Choroid plexus epithelial cell (primary cell): ENCODE measurements at places on chromosomes 12 and 14.

GRCh38 chr12:10968765-10969456 lies 17.8 kb downstream of the TAS2R50 start:
- peak; percentile 77 for DNase-seq

DNA sequence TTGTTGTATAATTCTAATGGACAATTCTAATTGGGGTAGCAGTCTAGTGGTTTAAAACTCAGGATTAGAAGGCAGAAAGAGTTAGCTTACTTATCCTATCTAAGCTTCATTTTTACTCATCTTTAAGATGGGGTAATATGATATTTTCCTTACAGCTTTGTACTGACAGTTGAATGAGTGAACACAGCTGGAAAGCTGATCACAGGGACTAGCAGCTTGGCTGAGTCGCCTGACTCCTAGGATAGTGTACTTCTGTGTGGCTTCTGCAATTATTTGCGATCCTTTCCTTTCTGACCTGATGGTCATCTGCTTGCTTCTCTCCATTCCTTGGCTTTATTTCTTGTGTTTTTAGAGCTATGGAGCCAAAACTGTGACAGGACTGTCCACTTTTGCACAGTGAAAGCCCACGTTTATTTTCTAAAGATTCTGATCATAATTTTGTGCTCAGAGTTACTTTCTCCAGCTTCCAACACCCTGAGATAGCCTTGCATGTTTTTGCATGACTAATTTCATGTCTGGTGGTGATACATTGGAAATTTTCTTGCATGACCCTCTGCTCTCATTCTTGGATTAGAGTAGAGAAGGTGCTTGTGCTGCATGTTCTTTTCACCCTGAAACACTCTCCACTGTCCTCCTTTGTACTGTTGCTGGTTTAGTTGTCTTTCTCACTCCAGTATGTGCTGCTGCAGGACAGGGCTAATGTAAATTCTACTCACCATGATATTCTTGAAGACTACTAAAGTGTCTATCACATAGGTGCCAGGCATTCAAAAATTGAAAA lies 377.0 kb upstream of the ATP2B1 start:
- DNase-seq: peak; percentile 73

DNA sequence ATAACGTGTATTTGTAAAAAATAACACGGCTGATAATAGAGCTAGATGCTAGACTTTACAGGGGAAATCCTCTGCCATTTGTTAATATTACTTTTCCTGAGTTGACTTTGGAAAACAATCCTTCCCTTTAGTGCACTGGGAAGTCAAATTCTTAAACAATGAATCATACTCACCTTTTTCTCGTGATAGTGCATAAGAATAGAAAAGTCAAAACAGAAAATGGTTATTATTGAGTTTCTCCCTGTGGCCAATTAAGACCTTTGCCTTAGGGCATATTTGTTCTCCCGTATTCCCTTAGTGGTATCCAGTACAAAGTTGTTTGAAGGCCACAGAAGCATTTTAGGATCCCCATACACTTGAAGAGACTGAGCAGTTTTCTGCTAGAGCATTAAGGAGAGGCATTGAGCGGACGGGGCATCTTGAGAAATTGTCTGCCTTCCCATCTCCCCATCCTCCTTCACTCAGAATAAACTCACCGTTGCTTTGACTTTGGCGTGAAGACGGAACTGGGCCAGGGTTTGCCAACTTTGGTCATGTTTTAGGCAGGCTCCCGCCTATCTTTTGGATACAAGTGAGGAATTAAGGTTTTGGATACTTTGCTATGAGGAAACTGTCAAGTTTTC lies 171.3 kb downstream of the TMTC2 start:
- DNase-seq: peak; percentile 6

GRCh38 chr14:78316052-78316451 lies 145.9 kb downstream of the NRXN3 start:
- DNase-seq: no peak

DNA sequence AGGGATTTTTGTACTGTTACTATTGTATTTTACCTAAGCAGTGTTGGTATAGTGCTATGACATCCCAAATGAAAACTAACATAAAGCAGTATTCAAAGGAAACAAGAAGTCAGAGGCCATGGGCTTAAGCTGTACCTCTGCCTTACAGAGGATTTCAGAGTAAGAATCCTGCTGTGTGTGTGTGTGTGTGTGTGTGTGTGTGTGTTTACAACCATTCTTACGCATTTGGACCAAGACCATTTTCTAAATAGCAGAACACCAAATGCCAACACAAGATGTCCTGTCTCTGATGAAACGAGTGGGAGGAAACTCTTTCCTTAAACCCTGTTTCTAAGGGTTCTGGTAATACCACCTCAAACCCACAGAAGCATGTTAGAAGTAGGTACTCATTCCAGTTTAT lies 64.4 kb downstream of the PPP1R36 start:
- DNase-seq: peak; percentile 42

- no peak for DNase-seq
Observed at GRCh38 chr14:63326840-63327239, 8.1 kb upstream of the GPHB5 start.

- DNase-seq: no peak
Observed at GRCh38 chr14:102883089-102883541, 39.3 kb upstream of the AMN start.

DNA sequence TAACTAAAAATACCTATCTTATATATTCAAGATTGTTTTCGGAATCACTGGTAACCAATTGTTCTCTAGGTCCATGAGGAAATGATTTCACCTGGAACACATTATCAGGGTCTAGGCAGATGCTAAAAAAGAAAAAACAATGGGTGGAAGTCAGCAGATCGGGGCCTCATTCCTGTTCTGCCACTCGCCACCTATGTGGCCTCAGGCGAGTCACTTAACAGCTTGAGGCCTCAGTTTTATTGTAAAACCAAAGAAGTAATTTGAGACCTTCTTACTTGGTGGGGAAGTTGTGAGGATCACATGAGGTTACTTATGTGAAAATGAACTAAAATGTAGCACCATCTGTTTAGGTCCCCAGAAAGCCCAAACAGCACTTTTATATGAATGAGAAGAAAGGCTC lies 6.2 kb upstream of the RNASE10 start:
- DNase-seq: peak; percentile 40

DNA sequence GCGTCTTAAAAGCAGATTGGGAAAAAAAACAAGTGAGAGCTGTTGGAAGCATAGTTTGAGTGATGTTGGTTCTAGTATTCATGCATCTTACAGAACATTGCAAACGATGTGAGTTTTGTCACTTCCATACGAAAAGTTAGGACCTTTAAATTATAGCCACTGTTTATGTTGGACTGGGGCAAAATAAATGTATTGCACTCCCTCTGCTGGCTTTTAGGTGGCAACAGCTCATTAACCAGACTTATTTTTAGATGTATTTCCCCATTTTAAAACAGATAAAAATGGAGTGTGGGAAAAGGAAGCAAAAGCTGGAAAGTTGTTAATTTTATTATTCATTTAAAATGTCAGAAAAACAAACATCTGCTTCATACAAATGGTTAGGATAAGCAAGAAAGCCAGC lies 111.9 kb downstream of the LGR5 start:
- peak; percentile 58 for DNase-seq

DNA sequence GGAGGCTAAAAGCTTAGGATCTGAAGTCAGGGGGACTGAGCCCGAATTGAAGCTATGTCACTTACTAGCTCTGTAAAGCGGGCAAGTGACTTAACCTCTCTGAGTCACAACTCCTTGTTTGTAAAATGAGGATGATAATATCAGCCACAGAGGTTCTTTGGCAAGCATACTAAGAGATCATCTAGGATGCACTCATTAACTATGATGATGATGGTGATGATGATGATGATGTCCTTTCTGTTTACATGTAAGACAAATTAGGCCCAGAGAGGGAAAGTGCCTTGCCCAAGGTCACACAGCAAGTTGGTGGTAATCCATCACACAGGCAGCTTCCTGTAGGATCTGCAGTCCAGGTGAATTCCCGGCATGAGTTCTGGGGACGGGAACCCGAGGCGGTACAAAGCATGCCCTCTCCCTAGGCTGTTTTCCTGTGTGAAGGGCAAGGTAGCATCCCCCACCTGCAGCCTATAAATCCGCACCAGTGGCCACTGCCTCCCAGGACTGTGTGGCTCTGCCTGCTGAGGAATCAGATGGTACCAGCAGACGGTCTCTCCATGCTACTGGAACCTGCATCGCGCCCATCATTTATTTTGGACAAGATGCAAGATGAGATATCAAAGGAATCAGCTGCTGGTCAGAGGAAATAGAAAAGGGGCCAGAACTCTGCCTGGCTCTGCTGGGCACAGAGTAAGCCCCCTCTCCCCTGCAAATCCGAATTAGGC lies 55.2 kb downstream of the MAP1LC3B2 start:
- no peak for DNase-seq

DNA sequence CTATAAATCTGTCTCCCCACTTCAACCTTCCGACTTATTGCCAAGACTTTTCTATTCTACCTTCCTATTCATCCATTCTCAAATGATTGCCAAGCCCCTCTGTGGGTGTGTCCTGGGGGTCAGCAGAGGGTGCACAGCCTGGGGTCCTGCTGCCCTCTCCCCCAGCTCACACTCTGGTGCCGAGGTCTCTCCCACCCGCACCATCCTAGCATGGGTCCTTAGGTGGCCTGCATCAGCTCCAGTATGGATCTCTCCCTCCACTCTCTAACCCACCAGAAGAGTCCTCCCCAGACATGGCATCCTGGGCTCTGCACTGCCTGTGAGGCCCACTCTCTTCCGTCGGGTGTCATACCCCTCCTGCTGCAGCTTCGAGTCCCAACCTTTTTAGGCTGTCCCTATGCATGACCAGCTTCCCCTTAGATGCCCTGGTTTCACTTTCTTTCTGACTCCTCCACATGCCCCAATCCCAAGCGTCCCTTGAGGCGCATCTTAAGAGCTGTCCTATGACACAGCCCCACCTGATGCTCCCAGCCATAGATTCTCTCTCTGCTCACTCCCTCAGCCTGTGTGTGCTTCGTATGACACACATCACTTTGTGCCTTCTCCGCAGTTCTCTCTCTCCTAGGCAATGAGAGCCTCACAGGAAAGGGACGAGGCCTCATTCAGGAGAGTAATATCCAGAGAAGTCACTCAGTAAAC lies 43.9 kb downstream of the GIT2 start:
- DNase-seq: no peak

DNA sequence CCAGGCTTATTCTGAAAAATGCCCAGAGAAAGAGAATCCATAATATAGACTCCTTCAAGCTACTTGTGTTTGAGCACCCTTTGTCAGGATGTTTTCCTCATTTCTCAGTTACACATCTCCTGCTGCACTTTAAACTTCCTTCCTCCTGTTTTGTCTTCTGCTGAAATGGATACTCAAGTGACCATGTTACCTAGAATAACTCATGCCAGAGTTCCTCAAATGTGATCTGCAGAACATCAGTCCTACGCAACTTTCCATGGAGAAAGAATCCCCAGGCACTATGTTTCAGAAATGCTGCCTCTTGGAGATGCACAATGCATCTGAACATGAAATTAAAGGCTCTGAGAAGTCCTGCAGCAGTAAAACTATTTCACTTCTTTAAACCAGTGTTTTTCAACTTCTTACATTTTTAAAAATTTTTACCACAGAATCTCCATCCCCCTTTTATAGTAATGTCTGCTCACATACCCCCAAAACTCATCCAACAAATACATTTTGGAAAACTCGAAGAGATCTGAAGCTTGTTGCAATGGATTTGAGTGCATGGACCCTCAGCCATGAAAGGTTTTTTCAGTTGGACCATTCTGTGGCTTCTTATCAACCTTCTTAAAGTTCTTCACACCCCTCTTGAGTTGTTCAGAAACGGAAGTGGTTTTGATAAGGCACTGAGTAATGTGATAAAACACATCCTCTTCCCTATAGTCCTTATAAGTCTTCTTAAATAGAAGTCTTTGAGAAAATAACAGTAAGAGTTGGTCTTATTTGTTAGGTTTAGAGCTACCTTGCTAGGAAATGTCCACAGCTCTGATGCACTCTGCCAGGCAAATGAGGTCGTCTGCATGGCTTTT lies 84.5 kb upstream of the KCNA1 start:
- no peak for DNase-seq

GRCh38 chr14:79475887-79476532 lies 735.3 kb downstream of the DIO2 start:
- no peak for DNase-seq

GRCh38 chr14:25400607-25401206 lies 350.8 kb upstream of the STXBP6 start:
- peak; percentile 60 for DNase-seq

DNA sequence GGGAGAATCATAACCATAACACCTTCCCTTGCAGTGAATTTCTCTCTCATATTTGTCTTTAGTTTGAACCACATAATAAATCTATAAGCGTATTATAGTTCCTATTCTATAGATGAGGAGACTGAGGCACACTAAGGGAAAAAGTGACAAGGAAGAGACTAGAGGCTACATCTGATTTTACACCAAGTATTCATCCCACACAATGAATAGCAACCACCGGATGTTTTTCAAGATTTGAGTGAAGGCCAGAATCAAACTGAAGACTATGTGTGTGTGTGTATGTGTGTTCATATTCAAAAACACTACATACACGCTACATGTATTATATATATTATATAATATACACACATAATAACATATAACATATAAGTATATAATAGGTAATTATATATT lies 4.7 kb downstream of the ASB2 start:
- DNase-seq: no peak

GRCh38 chr12:26434299-26435068 lies 239.1 kb downstream of the SSPN start:
- DNase-seq: peak; percentile 81
